NCI-H2081 (cell line): ENCODE measurements at places on chromosomes 6 and 20.

GRCh38 chr6:80690551-80691131 lies 584.2 kb downstream of the BCKDHB start:
- no peak for DNase-seq

- no peak for DNase-seq
Measured at GRCh38 chr6:50966532-50966931, 147.9 kb downstream of the TFAP2B start.

DNA sequence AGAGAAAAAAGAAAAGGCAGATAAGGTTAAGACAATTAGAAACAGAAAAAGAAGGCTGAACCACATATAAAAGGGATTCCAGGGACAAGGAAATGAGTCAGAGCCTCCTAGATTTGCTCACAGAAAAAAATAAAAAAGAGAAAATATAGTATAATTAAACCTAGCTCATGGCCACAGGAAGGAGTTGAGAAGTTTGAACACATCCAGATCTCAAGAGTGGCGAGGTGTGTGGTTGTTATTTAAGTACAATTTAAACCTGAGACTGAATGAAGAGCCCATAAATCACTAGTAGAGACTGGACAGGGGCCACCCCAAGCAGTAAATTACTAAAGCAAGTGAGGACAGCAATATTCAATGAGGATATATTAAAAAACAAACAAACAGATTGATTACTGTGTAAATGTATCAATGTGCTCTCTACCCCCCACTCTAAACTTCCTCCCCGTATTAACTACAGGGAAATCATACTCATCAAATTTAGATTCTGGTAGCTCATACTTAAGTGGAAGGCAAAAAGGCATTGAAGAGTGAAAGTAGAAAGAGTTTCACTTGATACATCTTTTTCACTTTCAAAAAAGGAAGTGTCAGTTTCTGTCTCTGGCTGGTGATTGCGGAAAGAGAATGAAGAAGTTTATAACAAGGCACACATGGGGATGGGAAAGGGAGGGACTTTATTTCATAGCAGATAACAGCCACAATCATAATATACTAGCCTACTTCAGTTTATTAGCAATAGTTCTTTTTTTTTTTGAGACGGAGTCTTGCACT lies 49.3 kb upstream of the SCAF8 start:
- DNase-seq: no peak

- DNase-seq: no peak
Measured at GRCh38 chr6:80173411-80173810, 66.9 kb downstream of the BCKDHB start.

DNA sequence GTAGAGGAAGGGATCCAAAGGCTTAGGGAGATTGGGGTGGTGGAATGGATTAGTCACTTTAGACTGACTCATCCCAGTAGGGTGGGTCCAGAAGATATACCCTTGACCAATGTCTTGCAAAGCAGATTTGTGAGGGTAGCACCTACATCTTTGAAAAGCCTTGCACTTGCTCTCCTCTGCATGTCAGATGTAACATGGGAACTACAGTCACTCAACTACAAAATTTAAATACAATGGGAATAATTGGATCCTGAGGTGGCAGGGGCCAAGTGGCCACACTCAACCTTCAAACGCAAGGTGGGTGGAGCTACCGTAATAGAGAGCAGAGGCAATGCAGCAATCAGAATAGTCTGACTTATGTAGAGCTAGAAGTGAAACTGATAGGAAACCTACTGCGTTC lies 71.2 kb downstream of the ME1 start:
- DNase-seq: no peak

DNA sequence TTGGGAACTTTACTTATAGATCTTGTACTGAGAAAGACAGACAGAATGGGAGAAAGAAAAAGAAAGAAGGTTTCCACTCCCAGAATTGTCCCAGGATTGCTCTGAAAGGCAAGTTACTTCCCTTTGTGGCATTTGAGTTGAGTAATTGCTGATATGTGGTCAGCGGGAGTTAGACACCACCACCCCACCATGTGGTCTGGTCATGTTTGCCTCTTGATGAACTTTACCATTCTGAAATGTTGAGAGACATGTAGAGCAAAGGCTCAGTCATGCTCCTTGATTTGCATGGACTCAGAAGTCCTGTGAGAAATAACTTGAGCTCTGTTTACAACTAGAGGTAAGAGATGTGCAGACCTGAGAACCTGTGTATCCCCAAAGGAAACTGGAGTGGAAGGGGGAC lies 17.1 kb downstream of the TCF21 start:
- no peak for DNase-seq

GRCh38 chr6:163825033-163825432 lies 410.5 kb downstream of the QKI start:
- no peak for DNase-seq

- no peak for DNase-seq
Measured at GRCh38 chr6:154301839-154302752, 54.5 kb downstream of the IPCEF1 start.

GRCh38 chr20:49171909-49172308 lies 16.2 kb downstream of the STAU1 start:
- no peak for DNase-seq

GRCh38 chr6:142367061-142367460 lies 65.3 kb downstream of the ADGRG6 start:
- no peak for DNase-seq

GRCh38 chr6:62367601-62368000 lies 81.6 kb upstream of the KHDRBS2 start:
- DNase-seq: peak; percentile 57

DNA sequence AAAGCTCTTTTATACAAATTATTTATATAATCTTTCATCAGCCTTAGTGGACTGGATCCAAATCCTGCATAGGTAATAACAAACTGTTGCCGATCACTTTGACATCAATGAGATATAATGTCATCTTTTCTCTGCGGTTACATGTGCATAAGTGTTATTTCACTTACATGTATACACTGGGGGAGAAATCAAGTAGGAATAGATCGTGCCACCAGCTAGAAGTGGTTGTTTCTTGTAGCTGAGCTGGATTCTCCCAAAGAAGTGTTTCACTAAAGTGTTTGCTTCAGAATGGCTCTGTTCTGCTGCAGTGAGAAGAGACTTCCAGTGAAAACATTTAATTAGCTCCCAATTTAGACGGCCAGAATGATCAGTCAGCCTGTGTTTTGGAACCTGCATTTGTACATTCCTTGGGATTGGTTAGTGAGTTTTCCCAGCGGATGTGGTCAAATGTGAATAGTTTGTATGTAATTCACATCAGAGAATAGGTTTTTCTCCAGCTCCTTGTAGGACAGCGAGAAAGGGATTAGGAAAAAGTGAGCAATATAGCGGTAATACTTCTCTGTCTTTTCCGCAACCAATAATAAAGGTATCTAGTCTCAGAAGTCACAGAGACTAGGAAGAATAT lies 163.1 kb upstream of the CCN2 start:
- DNase-seq: no peak

DNA sequence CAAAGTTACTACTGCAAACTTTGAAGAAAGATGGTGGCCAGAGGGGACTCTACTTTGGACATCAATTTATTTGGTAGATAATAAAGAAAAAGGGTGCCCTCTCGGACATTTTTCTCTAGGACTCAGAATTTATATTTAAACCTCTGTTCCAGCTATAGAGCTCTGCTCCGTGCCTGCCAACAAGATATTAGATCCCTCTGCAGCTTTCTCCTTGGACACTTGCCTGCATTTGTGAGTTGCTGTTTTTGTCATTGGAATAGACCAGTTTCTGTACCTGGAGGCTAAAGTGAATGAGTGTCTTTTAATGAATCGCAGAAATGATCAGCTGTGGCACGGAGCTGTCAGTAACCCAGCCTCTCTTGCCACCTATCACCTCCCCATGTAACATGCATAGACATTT lies 253.5 kb downstream of the NRN1 start:
- DNase-seq: no peak

- no peak for DNase-seq
Measured at GRCh38 chr6:142871910-142872331, 73.1 kb downstream of the HIVEP2 start.

DNA sequence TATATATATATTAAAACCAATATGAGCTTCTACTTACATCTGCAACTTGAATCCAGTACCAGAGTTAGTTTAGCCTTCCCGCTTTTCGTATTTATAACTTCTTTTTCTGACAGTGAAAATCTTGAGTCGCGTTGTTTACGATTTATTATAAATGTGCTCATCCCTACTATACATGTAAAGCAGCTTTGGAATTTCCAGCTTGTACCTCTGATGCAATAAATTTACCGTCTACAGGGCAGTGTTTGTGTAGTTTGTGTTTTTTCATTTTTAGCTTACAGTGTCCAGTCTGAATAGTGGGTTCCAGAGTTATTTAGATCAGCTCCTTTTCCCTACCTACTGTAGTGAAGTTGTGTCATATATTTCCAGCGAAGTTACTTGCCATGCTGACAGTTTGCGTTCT lies 66.3 kb downstream of the TIAM2 start:
- DNase-seq: no peak

DNA sequence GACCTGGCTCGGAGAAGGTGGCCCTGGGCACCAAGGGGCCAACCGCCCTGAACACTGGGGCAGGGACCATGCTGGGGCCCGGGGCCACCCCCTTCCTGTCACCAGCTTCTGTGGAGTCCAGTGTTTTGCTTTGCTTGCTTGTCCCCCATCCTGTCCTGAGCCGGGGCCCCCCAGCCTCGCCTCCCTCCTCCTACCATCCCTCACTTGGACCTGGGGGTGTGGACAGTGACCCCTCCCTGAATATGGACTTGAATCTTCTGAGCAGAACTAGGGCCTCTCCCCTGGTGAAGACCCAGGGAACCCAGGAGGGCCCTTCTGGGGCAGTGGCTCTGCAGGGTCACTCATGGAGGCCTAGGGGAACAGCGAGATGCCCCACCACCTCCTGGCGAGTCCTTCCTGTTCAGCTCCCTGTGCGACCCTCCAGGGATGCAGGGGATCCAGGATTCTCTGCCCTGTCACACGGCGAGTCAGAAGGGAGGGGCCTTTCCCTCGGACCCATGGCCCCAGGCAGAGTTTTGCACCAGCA lies 41.6 kb downstream of the VSTM2L start:
- DNase-seq: no peak

- DNase-seq: no peak
Measured at GRCh38 chr6:54586251-54586650, 260.3 kb upstream of the FAM83B start.

DNA sequence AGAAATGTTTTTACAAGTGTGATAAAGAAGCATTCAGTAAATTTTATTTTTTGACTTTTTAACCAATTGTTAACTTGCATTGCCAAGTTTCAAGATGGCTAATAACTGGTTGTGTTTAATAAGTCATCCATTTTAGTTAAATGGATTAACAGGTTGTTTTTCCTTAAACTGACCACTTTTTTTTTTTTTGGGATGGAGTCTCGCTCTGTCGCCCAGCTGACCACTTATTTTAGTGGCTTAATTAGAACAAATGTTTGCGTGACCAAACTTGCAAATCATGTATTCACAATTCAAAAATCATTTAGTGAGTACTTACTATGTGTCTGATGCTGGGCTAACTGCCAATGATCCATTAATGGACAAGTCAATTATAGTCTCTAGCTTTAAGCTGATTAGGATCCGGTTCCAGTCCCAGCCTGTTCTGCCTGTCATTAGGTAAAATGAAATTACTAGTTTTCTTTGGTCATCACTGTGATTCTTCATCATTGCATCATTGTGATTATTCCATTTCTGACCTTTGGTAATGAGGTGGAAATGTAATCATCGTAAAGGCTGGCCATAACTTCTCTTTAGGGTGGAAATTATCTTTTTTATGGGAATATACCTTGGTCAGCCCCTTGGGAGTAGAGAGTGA lies 729.2 kb upstream of the MARCKS start:
- no peak for DNase-seq

DNA sequence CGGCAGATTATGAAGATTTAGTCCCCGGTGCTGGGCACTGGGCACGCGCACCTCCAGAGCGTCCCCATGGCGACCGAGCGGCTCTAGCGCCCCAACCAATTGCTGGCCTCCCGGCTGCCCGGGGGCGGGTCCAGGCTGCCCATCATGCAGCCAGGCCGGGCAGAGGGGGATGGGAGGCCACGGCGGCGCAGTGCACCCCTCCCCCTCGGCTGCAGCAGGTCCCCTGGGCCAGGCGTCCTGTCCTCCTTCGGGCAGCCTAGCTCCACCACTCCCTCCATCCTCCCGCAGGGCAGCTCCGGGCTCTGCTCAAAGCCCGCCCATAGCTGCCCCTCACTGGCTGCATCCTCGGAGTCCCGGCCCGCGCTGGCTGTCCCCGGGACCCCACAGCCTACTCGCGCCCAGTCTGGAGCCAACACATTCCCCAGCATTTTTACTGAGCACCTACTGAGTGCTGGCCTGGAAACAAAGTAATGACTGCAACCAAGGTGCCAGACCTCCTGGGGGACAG lies 99.4 kb downstream of the ASXL1 start:
- DNase-seq: peak; percentile 69

DNA sequence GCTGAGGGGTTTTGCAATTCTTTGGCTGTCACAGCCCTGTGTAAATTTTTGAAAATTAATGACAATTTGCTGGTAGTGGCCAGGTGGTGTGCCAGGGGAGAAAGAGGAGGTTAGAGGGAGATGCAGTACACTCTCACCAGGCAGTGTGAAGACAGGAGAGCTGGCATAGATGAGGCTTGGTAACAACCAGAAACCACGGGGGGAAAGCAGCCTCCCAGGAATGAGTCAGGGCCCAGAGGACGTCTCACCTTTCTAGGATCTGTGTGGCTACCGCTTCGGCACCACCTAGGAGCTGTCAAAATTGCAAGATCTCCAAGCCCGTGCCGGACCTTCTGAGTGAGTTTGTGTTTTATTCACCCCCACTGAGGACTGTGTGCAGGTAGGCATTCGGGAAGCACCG lies 171.4 kb downstream of the PACRG start:
- no peak for DNase-seq

DNA sequence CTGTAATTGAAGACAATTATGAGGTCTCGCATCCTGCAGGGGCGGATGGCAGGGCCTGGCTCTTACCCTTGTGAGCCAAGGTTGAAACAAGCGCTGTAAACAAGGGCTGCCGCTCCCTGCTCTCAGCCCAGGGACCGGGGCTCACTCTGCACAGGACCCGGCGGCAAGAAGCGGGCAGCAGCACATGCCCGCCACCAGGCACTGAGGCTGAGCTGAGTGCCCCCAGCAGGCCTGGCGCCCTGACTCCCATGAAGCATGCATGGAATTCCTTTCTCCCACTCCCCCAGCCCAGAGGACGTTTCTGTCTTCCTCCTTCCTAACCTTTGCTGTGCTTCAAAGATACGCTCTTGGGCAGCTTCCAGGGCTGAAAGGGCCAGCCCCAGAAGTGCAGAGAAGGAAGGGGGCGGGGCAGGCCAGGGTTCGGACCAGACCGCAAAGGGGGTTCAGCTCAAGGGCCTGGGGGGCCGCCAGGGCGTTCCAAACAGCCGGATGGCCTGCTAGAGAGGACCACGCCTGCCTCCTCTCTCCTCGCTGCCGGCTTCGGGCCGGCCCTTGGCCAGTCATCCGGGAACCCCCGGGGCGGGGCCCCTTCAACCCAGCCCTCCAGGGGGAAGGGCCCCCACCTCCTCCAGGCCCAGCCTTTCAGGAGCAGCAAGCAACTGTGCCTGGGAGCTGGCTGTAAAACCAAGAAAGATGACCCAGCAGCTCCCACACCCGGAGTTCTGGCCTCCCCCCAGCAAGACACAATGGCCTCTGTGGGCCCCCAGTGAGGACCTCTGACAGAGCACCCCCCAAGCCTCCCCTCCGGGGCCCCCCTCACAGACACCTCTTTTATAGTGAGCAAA lies 109.9 kb downstream of the NOL4L start:
- DNase-seq: no peak
